ENCODE measurements at places on chromosomes 7 and 10.

DNA sequence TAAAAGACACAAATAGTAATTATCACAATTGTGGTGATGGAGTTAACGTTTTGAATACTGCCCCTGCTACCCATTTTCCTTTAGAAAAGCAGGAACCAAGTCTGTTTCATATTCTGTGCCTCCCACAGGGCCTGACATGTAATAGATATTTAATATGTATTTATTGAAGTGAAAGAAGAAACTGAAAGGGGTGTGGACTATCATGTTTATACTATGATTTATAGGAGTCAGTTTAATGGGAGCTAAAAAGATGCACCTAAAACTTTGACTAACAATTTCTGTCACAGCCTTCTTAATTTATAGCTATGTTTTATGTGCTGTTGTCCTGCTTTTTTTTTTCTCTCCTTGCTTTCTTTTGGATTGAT is 24.1 kb upstream of the BHLHA15 start:
- DNase-seq: no peak

- no peak for DNase-seq
Observed at GRCh38 chr7:42186151-42186550, 50.9 kb downstream of the GLI3 start.

- DNase-seq: no peak
Observed at GRCh38 chr7:53191191-53191695, 155.8 kb downstream of the POM121L12 start.

DNA sequence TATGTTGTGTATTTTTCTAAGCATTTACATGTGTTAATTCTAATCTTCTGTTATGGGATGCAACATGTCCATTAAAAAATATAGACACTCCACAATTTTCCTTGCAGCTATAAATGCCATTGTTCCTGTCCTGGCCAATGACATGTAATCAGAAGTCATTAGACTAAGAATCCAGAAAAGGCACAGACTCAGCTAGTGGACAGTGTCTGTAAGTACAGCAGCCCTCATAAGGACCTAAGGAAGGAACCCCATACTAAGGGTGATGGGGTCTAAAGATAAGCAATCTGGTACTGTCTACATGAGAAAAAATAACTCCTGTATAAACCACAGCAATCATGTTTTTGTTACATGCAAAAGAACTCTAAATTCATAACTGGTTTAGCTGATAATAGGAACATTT is 115.9 kb downstream of the GPR85 start:
- DNase-seq: no peak

DNA sequence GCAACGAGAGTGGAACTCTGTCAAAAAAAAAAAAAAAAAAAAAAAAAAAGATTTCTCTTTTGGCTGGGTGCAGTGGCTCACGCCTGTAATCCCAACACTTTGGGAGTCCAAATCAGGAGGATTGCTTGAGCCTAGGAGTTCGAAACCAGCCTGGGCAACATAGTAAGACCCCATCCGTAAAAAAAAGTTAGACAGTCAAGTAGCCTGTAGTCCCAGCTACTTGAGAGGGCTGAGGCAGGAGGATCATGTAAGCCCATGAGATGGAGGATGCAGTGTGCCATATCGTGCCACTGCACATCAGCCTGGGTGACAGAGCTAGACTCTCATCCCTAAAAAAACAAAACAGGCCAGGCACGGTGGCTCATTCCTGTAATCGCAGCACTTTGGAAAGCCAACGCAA is 25.2 kb downstream of the PDLIM1 start:
- DNase-seq: no peak
